ENCODE measurements at places on chromosomes 7 and 10.

DNA sequence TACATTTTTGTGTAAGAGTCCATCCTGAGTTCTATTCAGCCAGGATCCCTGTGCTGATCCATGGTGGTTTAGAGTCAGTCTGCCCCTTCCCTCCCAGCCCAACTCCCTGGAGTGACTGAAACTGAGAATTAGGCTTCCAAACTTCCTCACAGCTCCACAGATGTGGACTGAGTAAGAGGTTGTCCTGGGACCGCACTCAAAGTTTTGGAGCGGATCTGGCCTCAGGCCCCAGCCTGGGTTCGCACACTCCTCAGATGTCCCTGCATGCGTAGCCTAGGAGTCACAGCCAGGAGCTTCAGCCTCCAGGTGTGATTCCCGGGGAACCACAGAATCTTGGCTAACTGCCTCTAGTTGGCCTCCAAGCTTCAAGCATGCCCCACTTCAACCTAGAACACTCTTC lies 218.1 kb downstream of the C7orf25 start:
- no peak for DNase-seq

GRCh38 chr7:105399043-105399725 lies 10.5 kb upstream of the SRPK2 start:
- no peak for DNase-seq

DNA sequence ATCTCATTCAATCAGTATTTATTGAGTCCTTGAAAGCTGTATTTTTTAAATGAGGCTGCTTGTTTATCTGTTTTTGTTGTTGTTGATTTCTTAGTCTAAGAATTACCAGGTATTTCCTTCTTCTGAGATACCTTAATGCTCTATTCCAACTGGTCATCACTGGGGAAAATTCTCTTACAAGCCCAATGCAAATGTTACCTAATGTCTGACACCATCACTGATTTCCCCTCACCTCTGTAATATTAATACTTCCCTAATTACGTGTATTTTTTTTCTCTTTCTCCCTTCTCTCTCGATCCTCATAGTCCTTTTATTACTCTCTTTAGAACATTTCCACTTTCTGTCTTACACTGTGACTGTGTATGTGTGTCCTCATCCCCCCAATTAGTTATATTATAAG lies 13.9 kb downstream of the HDAC9 start:
- no peak for DNase-seq

DNA sequence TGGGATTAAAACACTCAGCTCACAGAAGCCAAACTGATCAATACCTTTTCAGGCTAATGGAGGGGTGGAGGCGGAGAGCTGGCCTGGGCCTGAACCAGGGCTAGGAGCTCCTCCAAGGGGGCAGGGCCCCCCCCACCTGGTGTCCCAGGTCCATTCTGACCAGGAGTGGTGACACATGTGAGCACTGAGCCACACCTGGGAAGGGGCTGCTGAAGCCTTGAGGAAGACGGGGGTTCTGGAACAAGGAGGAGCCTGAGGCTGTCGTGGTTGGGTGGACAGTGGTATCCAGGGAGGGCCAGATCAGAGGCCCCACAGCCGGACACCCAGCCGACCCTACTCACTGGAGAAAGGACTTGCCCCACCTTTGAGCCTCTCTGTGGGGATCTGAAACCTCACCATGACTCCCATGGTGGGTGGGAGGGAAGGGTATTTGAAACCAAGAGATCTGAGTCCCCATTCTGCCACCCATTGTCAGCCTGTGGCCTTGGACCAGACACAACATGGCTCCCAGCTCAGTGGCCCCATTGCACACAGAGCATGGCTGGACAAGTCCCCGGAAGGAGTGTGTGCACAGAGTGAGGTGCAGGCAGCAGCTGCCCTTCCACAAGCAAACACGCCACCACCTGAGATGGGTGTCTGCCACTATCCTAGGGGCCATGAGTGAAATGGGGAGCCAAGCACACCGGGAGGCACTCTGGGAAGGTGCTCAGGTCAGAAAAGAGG lies 12.4 kb downstream of the TMEM273 start:
- DNase-seq = no peak

DNA sequence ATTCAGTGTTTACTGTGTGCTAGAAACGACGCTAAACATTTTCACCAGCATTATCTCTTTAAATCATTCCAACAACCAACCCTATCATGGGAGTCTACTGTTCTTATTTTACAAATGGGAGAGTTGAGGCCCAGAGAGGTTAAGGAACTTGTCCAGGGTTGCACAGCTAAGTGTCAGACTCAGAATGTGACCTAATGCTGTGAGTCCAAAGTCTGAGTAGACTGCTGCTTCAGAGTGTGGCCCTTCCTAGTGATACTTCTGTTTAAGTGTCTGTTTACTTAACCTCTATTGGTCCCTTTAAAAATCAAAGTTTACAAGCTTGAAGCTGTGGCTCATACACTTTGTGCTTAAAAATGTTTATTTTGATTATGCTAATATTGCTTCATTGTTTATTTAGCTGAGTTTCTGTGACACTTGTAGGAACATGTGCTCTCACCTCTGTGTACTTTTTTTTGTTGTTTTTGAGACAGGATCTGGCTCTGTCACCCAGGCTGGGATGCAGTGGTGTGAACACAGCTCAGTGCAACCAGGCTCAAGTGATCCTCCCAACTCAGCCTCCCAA lies 84.4 kb upstream of the SYPL1 start:
- DNase-seq = no peak

Data from NCI-H2171 treated with DMSO at 0.1 percent for 48 hours (cell line).